ENCODE measurements at places on chromosomes 1 and 21. TPM values are rescaled to one million over a fixed set of nuclear protein-coding genes. Genes with fewer than 3 reads are reported as not detected.

- DNase-seq = peak; percentile 45
These were observed 20.9 kb downstream of the PSEN2 start for GRCh38 chr1:226891346-226891745.

DNA sequence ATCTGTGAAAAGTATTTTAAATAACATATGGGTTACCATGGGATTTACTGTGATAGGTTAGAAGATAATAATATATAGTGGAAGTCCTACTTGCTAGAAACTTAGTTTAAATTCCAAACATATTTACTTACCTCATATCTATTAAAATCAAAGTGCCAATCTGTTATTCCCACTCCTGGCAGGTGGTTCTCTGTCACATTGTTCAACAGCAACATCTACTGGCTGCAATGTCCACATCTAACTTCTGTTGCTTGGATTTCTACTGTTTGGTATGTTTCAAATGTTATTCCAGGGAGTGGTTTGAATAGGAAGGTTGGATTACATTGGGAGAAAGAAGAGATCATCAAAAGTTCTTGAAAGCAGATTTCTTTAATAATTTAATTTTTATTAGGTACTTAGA lies 122.5 kb upstream of the NCAM2 start:
- no peak for DNase-seq

- no peak for DNase-seq
These were observed 12.5 kb downstream of the CHML start for GRCh38 chr1:241627453-241628259.

GRCh38 chr1:83512373-83513193 lies 486.3 kb downstream of the TTLL7 start:
- DNase-seq = no peak

DNA sequence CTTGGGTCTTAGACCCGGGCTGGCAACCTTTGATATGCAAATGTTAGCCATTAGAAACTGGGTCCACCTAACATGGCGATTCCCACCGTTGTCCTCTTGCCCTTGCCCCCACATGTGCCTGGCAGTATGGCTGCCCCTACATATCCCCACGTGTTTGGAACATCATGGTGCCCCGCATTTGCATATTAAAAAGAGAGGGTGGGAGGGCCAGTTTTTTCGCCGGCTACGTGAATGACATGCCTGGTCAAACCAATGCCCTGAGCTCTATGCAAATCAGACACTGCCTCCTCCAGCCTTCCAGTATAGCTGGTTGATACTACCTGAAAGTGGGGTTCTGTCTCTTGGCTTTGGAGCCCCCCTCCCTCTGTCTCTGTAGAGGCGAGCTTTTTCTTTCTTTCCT lies 133.0 kb downstream of the CDC42BPA start:
- DNase-seq = no peak

DNA sequence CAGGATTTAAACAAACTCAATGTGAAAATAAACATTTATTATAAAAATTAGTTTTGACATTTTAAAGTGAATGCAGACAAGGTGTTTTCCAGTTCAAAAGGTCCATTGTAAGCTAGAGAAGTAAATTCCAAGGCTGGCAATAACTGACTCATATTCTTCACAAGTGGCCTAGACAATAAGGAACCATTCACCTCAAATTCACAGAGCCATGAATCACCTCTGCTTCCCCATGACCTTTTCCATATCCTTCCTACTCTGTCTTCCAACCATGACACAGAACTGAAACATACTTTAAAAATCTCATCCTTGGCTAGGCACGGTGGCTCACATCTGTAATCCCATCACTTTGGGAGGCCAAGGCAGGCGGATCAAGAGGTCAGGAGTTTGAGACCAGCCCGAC lies 24.8 kb downstream of the F11R start:
- DNase-seq = no peak

GRCh38 chr1:13487143-13487868 lies 26.5 kb downstream of the LRRC38 start:
- DNase-seq = no peak

- no peak for DNase-seq
These were observed 1.2 kb downstream of the LORICRIN start for GRCh38 chr1:153260585-153261280.

- no peak for DNase-seq
These were observed 4.5 kb downstream of the DLGAP3 start for GRCh38 chr1:34924759-34925555.

- no peak for DNase-seq
These were observed 128.8 kb downstream of the ADSS2 start for GRCh38 chr1:244322791-244323521.

DNA sequence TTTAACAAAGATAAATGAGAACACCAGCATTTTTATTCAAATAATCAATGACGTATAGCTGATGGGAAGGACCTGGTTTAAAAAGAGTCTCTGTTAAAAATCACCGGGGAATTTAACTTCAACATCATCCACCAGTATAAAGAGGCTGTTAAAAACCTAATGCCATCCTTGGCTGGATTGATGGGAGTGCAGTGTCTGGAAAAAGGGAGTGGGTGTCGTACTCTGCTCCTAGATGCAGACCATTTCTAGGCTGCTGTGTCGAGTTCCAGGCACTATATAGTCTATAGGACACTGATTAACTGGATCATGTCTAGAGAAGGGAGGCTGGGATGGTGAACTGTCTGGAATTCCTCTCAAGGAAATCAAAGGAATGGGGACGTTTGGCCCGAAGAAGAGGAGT lies 36.1 kb downstream of the DDX20 start:
- DNase-seq = no peak

The FCRL4 gene
- total RNA-seq = not detected

The MYOG gene
- not detected for total RNA-seq

The KDM1A gene
- 40.1 TPM for total RNA-seq

The GPR153 gene
- 32.3 TPM for total RNA-seq

The KIAA1614 gene
- 3.1 TPM for total RNA-seq

The SPATA45 gene
- not detected for total RNA-seq
